ENCODE measurements at places on chromosomes 5 and 9.

- DNase-seq, result no peak
Measured at GRCh38 chr9:110979636-110980035, 58.6 kb downstream of the LPAR1 start.

DNA sequence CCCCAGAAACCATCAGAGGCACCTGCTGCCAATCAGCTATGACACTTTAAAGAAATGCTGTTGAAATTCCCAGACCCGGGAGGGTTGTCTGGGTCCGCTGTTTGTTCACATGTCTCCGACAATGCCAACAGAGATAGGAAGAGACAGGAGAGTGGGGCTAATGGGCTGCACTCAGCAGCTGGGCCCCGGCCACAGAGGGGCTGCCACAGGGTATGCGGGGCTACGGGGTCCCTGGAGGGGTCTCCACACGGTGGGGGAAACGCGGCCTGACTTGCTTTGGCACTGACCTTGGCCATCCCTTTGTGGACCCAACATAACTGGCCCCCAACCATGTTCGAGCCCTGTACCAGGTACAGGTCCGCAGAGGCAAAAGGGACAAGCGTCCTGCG is 121.0 kb upstream of the PPP1R26 start:
- DNase-seq, result no peak

- no peak for DNase-seq
Measured at GRCh38 chr5:39469777-39470415, 45.1 kb upstream of the DAB2 start.

- DNase-seq, result no peak
Measured at GRCh38 chr5:82298668-82299067, 20.5 kb upstream of the RPS23 start.

- DNase-seq, result no peak
Measured at GRCh38 chr9:137357166-137357565, 55.1 kb upstream of the NRARP start.

GRCh38 chr5:86095092-86095491 is 522.6 kb upstream of the COX7C start:
- no peak for DNase-seq

- no peak for DNase-seq
Measured at GRCh38 chr5:177479774-177480173, 6.3 kb upstream of the DBN1 start.

DNA sequence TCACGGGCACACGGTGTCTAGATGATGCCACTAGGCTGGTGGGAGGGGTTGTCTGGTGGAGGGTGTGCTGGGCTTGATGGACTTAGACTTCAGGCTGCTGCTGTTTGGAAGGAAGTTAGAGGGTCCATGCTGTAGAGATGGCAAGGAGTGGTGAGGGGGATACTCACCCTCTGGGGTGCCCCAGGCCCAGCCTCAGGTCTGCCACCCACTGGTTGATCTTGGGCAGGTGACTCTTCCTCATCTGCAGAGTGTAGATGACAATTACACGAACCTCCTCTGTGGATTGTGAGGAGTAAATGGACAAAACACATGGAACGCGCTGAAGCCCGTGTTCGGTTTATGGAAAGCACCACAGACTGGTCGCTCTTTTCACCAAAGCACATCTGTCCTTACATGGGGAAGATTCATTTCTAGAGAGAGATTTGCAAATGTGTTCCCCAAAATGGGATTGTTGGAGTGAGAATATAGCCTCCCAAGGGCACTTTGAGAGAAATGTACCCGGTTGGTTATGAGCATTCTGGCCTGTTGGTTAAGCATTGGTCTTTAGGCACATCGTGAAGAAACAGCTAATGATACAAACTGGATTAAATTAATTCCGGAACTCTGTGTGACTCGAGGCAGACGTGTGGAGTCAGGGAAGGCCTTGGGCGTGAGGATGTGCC is 58.2 kb downstream of the ZNF618 start:
- DNase-seq, result no peak

DNA sequence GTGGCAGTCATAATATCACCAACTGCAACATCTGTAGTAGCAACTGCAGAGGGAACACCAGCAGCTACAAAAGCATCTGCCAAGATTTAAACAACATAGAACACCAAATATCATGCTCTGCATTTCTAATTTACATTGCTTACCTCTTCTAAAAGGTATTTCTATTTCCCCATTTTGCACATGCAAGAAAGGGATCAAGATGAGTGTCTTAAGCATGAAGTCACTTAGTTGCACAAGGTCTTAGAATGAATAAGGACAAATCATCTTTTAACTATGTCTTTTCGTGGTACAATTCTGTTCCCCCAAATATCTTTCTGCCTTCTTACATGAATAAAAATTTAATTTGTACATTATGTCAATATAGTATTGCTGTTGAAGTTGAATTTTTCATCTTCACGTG is 1746.4 kb downstream of the EFNA5 start:
- DNase-seq, result no peak

DNA sequence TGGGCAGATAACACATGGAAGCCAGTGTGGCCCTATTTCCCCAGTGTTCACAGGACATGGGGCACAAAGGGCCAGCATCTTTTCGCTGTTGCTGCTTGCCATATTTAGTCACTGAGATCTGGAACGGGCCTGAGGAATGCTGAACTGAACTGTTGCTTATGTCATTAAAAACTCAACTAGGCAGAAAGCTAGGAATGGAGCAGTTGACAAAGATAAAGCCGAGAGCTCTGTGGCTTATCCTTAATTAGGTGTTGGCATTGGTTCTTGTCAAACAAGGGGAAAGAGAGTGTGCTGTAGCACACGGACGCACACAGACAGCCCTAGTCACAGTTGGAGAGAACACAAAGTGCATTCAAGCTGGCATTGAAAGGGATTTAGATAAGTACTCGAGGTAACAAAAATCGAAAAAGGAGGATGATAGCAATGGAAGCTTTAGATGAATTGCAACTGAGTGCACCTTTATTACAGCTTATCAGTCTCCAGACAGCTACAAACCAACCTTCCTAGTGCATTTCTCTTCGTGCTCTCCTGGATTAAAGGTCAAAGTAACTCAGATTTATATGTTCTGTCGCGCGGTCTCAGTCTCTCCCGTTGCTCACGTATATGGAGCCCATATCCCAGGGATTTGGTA is 450.2 kb upstream of the ZNF608 start:
- DNase-seq, result no peak

DNA sequence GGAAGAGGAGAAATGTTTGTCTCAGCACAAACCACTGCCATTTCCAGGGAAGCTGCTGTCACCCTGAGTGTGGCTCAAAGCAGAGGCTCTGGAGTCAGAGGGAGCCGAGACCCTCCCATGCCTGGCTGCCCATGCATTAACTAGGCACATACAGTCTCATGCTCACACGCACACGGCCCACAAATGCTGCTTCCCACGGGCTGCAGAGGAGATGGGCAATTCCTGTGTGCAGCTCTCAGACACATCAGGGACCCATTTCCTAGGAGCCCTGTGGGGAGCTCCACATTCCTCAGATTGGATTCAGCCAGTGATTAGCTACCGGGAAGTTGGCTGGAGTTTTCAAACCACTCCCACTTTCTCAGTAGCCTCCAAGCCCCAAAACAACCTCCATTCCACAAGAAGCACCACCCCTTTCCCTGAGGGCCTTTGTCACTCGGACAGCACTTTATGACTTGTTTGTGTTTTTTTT is 9.1 kb upstream of the PTGES start:
- DNase-seq, result no peak

- DNase-seq, result no peak
Measured at GRCh38 chr5:141641634-141642267, 5.0 kb downstream of the RELL2 start.

GRCh38 chr9:17068671-17069070 is 66.2 kb upstream of the CNTLN start:
- DNase-seq, result no peak

DNA sequence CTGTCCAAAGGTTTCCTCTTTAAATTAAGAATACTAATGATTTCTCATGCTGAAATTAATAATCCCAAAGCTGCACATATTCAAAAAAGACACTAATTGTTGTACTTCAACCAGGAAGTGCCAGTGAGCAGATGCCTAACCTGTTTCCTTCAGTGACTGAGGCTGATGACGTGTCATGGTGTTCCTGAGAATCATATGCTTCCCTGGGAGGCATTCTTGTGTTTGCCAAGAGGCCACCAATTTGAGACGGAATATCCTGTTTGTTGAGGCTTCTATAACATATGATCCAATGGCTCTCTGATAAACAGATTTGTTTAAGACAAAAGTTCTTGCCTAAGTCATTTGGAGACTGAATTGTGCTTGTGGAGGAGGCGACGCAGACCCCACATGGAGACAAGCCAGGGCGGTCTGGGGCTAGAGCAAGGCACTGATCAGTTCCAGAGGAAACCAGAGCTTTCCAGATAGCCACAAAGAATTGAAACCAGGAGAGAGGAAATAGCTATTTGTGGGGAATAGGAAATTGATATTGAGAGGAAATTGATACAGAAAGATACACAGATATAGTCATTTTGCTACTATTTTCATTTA is 66.4 kb upstream of the ZNF608 start:
- DNase-seq, result no peak

GRCh38 chr5:108059334-108059733 is 322.6 kb downstream of the FBXL17 start:
- DNase-seq, result no peak

DNA sequence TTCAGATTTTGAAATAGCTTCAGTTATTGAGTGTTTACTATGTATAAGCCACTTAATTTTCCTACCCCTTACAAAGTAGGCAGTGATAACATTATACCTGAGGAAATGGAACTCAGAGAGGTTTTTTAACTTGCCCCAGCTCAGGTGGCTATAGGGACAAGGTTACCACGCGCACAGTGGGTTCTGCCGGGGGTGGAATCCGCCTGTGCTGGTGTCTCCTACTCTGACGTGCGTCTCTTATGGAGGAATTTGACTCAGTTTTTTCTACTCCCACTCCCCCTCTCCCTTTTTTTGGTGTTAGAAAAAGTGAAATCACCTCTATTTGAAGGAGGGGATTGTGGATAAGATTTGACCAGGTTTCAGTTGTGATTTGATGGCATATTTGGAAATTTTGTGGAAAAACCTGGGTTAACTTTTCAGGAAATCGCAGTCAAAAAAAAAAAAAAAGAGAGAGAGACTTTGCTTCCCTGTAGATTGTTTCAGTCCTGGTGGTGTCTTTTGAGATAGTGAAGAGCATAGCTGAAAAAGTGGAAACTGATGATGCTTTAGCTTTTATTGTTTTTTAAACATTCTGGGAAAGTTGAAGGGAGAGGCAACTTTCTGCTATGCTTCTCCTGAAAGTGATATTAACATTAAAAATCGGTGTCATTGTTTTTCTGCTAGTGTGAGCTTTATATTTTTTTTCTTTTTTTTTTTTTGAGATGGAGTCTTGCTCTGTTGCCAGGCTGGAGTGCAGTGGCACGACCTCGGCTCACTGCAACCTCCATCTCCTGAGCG is 15.9 kb downstream of the TRIO start:
- no peak for DNase-seq

GRCh38 chr9:112145886-112146285 is 29.2 kb downstream of the SUSD1 start:
- DNase-seq, result no peak

GRCh38 chr5:20554001-20554400 is 566.0 kb upstream of the CDH18 start:
- DNase-seq, result no peak

DNA sequence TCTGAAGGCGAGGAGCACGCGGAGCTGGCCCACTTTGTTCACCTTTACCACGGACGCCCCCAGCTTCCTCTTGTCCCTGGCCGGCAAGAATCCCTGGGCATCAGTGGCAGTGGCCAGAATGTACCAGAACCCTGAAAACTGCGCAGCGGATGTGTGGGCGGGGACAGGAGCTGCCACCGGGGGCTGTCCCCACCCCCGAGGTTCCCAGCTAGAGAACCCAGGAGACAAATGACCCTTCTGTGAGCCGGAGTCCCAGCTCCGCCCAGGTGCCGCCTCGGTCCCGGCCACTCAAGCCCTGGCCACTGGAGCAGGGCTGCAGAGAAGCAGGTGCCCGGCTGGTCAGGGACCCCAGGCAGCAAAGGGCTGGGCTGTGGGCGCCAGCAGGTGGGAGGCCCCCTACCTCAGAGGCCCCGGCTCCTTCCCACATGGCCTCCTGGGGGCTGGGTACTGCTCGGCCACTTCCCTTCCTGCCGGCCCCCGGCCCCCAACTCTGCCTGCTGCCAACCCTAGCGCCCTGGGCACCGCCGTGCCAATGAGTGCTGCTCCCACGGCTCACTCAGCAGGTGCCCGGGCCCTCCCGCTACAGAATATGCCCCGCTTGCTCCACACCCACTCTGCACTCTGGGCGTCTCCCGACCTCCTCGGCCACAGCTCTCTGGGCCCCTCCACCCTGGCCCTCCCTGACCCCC is 713 bp downstream of the LCN10 start:
- DNase-seq, result no peak

- DNase-seq, result no peak
Measured at GRCh38 chr5:96022971-96023370, 61.3 kb upstream of the ELL2 start.

DNA sequence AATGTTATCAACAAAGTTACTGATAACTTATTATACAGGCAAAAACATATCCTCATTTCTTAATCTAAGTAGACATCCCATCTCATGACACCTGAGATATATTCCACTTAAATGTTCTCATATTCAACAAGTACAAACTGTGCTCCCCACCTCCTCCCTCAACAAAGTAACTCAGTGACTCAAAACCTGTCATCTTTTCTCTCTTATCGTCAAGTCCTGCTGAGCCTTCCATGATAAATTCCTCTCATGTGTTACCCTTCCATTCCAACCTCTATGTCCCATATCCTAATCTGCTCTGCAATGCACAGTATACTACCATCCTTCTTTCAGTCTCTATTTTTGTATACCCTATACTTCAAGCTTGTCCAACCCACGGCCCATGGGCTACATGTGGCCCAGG is 13.6 kb downstream of the RNF145 start:
- DNase-seq, result no peak

GRCh38 chr9:123284656-123285055 is 16.3 kb upstream of the STRBP start:
- no peak for DNase-seq

DNA sequence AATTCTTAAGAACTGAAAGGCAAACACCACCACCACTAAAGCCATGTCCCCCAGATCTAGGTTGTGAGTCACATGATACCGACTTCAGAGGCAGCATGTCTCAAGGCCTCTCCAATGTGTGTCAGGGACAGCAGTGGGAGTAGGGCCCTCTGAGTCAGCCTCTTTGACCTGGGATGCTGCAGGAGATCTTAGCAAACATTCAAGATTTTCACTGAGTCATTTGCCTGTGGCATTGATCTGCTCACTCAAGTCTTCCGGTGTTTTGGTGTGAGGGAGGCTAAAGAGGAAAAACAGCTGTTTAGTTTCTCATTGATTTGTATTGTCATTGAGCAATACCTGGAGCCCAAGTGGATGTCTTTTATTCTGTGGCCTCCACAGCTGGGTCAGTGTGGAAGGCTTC is 36.1 kb downstream of the TMC1 start:
- peak; percentile 4 for DNase-seq

GRCh38 chr5:131974016-131974415 is 28.6 kb upstream of the MEIKIN start:
- DNase-seq, result no peak

- no peak for DNase-seq
Measured at GRCh38 chr5:16809395-16810207, 126.5 kb downstream of the MYO10 start.

DNA sequence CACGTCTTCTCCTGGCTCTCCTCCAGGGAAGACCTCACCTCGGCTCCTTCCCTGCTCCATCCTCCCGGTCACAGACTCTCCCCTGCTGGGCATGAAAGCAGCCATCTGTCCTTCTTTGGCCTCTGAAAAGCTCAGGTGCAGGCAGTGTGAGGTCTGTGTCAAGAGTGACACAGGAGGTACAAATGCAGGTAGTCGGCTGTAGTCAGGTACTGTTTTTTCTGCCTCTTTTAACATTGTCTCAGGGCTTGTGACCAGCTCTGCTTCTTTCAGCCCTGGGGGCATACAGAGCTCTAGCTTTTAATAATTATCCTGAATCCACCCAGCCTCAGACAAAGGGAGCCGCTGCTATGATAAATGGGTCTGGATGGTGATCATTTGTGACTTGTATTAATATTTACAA is 46.4 kb downstream of the C5orf15 start:
- no peak for DNase-seq
